ENCODE measurements at places on chromosomes 1 and 21. TPM values are rescaled to one million over a fixed set of nuclear protein-coding genes. Genes with fewer than 3 reads are reported as not detected.

HTR6 gene
- 4.3 TPM for total RNA-seq

NOTCH2NLA gene
- 2.8 TPM for total RNA-seq

RGS16 gene
- 57.1 TPM for total RNA-seq

JUN gene
- 8.4 TPM for total RNA-seq

CFHR5 gene
- not detected for total RNA-seq

EPHA2 gene
- 0.32 TPM for total RNA-seq

PAQR7 gene
- total RNA-seq = 8.8 TPM

DNA sequence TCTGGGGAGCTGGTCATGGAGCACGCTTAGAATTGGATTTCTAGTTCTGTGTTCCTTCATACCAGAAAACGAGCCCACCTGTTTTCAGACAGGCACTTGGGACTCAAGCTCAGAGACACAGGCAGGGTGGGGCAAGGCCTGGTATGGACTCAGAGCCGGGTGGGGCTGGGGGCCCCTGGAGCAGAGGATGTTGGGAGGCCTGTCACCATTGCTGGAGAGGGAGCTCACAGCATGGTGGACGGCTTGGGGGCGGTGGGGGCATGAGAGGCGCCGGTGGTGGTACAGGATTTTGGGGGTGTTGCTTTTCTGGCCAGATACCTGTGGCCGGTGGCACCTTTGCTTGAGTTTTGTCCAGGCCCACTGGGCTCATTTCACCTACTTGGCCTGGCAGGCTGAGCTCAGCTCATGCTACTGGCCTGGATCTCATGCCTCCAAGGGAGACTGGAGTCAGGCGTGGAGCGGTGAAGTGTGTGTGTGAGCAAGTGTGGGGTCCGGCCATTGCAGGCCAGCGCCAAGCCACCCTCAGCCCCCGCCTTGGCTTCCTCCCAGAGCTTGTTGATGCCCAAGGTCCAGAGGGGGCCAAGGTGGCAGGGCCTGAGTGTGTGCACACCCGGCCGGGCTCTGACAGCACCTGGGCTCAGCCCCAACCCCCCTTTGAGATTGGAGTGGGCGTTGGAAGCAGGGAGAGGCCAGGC is 8.7 kb downstream of the SLX9 start:
- no peak for DNase-seq

DNA sequence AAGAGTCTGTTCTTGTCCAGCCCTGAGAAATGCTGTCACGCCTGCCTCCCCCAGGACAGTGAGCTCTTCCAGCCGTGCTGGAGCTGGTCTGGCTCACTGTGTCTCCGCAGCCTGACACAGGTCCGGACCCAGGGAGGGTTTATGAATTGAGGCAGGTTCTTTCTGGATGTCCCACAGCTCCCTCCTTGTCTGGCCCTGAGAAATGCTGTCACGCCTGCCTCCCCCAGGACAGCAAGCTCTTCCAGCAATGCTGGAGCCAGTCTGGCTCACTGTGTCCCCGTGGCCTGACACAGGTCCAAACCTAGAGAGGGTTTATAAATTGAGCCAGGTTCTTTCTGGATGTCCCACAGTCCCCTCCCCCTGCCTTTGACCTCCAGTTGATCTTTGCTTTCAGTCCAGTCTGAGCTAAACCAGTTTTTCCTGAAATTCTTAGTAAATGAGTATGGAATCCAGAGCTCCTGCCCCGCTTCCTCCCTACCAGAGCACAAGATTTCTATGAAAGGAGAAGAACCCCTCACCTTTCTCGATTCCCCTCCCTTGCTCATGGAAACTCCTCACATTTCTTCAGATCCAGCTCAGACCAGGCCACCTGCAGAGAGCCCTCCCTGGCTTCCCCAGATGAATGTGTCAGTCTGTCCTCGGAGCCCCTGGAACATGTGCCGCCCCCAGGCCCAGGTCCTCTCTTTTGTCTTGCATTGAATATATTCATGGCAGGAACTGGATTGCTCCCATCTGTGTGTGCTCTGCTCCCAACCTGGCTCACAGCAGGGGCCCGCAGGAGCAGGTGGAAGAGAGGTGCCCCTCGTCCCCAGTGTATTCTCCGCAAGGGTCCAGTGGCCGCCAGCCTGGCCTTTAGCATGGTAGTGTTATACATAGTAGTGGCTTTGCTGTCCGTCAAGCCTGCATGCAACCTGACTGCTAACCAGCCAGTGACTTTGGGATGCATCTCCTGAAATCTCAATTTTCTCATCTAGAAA is 116.3 kb downstream of the EPHB2 start:
- DNase-seq = no peak

- DNase-seq = no peak
These were observed 186.3 kb upstream of the USP25 start for GRCh38 chr21:15543473-15543872.

GRCh38 chr1:113248494-113248893 is 141.8 kb upstream of the MAGI3 start:
- DNase-seq = no peak

GRCh38 chr1:246773213-246773641 is 49.0 kb downstream of the SCCPDH start:
- DNase-seq = peak; percentile 54

DNA sequence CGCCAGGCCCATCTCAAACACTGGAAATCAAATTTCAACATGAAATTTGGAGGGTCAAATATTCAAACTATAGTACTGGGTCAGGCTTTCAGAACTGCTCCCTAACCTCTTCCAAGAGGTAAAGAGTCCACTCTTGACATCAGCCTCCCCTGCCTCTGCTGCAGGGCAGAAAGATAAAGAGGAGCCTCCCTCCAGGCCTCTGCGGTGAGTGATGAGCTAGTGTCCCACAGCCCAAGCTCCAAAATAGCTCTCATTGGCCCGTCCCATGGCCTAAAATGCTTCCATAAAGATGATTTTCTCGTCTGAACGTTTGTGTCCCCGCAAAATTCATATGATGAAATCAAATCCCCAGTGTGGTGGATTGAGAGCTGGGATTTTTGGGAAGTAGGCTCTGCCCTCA is 33.7 kb upstream of the CCSAP start:
- no peak for DNase-seq

DNA sequence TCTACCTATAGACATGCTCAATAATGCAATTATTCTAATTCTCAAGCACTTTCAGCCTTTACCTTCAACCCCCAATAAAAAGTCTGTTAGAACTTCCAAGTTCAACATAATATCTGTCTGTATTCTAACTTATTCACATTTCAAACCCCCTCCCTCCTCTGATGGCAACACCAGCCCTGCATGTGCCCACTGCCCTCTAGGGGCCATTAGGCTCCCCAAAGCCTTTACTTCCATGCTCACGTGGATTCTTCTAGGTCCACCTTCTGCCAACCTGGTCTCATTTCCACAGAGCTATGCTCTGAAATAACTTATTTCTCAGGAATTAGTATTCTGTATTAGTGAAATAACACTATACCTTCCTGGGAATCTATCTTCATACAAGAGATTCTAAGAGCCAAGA is 22.2 kb upstream of the KPRP start:
- DNase-seq = no peak

DNA sequence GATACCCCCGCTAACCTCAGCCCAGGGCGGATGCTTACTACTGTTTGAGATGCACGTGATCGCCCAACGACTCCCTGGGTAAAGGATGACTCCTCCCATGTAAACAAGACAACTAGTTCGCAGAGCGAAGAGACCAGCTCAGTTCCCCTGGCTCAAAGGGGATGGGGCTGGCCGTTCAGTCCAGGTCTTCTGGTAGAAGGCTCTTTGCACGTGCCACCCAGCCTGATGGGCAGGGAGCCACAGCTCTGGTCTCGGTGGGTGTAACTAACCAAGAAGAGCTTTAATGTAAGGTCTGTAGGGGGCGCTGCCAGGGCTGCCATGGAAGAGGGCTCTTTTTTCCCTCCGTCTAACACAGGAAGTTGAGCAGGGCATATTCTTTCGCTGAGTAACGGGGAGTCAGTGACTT is 49.4 kb upstream of the PARP1 start:
- no peak for DNase-seq

DNA sequence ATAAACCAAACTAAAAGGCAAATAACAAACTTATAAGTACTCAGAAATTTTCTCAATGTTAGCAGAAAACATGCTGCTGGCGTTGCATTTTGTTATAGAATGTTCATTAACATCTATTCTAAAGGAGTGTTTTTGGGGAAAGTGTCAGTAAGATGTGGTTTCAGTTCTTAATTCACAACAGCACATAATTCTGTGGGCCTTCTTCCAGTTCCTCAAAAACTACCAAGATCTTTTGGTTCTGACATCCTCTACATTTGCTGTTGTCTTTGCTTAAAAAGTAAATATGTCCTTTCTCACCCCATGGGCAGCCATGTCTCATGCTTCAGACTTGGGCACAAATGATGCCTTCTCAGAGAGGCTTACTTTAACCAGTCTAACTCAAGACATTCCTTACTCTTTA is 152.5 kb downstream of the CDC7 start:
- peak; percentile 20 for DNase-seq

GRCh38 chr1:202572867-202573266 is 137.4 kb downstream of the SYT2 start:
- no peak for DNase-seq

DNA sequence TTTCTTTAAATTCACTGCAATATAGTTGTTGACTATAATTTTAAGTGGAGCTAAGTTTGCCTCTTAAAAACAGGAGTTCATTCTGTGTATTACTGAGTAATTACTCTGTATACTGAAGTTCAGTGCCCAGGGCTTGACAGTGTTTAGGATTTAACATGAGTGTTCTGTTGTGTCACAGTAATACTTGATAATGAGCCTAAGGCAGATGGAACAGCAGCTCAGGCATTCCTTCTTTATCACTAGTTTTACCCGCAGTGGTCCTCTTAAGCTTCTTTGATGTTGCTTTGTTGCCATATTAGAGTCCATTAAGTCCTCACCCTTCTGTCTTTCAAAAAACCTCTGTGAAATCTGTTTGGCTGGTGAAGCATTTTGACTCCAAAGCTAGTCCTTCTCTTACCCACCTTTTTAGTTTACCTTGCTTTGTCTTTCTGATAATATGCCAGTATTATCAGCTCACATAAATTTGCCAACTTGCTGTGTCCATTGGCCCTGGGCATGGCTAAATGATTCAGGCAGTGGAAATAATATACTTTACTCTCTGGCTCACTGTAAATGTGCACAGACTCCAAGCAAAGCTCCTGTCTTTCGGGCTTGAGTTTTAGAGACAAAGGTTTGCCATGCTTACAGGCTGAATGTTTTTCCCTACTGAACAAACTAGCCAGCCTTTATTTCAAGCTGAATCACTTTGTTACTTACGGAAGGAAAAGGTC is 17.7 kb downstream of the HIPK1 start:
- DNase-seq = no peak

GRCh38 chr1:88655685-88656299 is 28.3 kb upstream of the PKN2 start:
- no peak for DNase-seq

DNA sequence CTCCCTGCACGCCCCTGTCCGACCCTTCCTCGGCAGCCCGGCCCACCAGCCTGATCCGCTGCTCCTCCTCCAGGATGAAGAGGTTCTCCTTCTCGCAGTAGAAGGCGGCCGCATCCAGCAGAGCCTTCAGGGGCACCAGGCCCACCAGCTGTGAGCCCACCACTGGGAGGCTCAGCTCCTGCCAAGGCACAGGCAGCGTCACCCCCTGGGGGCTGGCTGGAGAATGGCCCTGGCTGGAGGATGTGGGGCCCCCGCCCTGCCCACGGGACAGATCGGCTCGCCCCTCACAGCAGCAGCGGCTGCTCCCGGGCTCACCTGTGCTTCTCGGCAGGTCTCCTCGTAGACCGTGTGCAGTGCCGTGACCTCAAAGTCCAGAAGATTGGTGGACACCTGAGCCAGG is 5.3 kb downstream of the FTCD start:
- no peak for DNase-seq

- no peak for DNase-seq
These were observed 71.4 kb downstream of the RGL1 start for GRCh38 chr1:183876309-183876708.

DNA sequence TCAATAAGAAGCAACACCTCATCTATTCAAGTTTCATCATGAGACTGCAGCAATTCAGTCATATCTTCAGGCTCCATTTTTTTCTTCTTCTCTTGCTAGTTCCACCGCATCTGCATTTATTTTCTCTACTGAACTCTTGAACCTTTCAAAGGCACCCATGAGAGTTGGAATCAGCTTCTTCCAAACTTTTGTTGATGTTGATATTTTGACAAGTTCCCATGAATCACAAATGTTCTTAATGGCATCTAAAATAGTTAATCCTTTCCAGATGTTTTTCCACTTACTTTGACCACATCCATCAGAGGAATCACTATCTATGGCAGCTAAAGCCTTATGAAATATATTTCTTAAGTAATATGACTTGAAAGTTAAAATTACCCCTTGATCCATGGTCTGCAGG is 434.3 kb downstream of the GPATCH2 start:
- no peak for DNase-seq

DNA sequence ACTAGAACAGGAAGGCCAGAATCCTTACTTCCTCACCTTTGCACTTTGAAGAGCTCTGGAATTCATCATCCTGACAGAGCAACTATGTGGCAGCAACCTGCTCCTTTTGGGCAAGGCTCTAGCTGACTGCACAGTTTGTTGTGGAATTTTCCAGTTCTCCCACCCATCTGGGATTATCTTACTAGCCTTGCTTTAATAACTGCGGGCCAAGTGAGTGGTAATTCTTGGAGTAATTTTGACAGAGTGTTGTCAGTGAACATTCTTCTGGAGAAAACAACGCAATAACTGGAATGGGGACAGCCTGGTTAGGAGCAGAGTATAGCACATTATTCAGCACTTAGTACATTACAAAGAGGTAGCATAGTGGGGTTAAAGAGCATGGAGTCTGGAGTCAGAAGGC is 75.3 kb downstream of the NTMT2 start:
- DNase-seq = no peak

- no peak for DNase-seq
These were observed 427 bp downstream of the WNT3A start for GRCh38 chr1:228007049-228007800.

DNA sequence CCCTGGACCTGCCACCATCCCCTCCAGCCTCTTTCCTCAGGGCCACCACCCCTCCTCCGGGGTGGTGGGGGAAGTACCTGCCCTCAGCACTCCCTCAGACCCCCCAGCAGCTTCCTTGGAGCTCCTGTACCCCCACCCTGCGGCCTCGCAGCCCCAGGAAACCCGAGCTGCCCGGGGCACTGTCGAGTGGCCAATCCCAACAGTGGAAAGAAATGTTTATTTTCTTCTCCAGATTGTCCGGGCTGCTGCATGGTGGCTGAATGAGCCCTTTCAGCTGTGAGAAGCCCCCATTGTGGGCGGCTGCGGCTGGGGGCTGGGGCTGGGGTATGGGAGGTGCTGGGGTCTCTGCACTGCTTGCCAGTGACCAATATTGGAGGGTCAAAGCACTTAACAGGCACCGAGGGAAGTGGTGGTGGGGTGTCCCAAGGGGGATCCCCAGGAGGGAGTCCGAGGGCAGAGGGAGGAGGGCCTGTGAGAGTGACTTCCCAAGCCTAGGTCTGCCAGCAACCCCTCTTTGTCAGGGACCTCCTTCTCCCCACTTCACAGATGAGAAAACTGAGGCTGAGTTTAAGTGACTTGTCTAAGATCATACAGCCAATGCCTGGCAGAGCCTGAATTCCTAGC is 25.2 kb downstream of the RUNX3 start:
- no peak for DNase-seq

- no peak for DNase-seq
These were observed 698 bp downstream of the MOV10 start for GRCh38 chr1:112674986-112675727.

All from GM12878 (cell line).